Mesenchymal stem cell (in vitro differentiated cells and primary cell): ENCODE measurements at places on chromosomes 3 and 15.

DNA sequence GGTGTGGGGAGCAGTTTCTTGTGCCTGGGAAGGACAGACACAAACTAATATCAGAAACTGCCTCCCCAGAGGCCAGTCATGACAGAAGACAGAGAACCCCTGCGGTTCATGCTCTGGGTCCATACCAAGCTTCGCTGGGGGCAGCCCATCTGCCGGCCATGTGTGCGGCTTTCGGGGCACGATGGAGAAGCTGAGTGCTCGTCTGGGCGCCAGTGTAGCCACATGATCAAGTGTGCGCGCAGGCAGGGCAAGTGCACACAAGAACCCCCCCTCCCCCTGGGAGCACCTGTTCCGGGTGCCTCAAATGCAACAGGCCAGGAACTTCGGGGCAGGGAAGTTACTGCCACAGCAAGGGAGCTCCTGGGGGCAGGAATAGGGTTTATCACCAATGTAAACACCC, 1.8 kb downstream of the ADAMTS17 start:
- no peak for DNase-seq

DNA sequence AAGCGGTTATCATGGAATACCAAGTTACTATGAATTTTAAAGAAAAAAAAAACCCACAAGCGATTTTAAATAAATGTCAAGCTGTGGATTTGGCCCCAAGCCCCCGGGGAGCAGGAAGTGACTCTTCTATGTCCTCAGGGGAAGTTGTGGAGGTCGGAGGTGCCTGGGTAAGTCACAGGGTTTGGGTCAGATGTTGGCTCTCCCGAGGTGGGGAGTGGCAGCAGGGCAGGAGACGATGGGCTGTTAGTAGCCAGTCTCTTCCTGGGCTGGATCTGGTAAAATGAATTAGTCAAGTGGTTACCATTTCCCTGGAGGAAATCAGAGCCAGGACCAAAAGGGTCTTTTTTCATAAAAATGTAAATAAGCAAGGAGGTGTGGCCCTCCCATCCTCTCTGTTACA, 316.7 kb downstream of the TLE3 start:
- DNase-seq: no peak

GRCh38 chr15:73704869-73705645, 20.9 kb downstream of the CD276 start:
- DNase-seq: peak; percentile 60

DNA sequence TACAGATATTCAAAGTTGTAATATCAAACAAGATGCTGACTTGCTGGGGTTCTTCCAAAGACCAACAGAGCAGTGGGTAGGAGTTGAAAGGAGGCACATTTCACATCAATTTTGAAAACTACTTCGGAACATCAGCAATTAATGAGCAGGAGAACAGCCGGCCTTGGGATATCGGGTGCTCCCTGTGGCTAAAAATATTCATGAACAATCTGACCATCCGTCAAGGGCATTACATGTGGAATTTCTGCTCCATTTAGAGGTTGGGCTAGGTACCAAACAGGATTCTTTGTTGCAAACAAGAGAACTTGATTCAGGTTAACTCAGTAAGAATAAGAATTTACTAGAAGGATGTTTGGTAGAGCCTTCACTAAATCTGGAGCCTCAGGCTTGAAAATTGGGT, 223.9 kb downstream of the RYR3 start:
- DNase-seq: no peak

- no peak for DNase-seq
Observed at GRCh38 chr15:99426431-99427105, 139.2 kb upstream of the MEF2A start.

GRCh38 chr3:133384331-133385027, 15.4 kb upstream of the BFSP2 start:
- peak; percentile 40 for DNase-seq

- no peak for DNase-seq
Observed at GRCh38 chr3:73324203-73325155, 263.0 kb downstream of the EBLN2 start.

DNA sequence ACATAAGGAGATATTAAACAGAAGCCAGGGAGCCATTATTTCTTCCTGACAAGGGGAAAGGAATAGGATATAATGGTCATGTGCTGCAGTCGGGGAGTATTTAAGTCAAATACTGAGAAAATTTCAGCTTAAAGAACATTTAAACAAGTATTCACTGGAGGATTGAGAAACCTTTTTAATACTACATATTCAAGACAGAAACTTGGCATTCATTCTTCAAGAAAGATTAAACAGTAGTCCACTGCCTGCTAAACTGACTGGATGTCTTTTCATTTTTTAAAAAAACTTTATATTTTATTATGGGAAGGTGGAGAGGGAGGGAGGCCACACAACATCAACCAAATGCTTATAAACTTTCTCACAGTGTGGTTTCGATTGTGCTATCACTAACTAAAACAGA, 107.4 kb upstream of the CBLB start:
- DNase-seq: no peak

GRCh38 chr15:39130556-39131379, 450.1 kb upstream of the THBS1 start:
- DNase-seq: peak; percentile 63

DNA sequence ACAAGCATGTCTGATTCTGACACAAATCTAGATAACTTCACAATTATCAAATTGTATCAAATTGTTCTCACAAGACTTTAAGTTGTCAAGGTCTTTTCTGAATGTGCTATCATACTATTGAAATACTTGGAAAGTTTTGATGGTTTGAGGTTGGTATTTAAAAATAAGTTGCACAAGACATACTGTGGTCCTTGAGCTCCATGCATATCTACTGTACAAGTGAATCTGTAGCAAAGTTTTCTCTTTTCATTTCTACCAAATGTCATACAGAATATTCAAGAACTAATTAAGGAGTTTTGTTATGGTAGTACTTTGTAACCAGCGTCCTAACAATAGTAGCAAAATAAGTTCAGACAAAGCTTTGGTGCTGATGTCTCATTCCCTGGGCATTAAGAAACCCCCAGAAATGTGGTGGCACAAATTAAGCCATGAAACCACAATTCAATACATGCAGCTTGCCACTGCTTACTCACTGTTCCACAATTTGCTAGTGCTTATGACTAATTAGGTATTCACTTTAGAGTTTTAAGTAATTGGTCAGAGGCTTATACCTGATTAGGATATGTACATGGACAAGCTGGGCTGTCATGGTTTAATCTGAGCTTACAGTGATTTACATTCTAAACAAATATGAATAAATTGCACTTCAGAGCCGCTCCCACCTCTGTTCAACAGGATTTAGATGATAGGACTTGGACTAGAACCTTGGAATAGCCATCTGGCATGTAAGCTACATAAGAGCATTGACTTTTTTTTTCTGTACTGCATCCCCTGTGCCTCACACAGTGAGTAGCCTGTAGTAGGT, 8.8 kb downstream of the TBC1D23 start:
- DNase-seq: peak; percentile 93

- DNase-seq: peak; percentile 52
Observed at GRCh38 chr3:45929042-45929679, 14.1 kb upstream of the CXCR6 start.

GRCh38 chr3:140432229-140432669, 245.6 kb upstream of the TRIM42 start:
- no peak for DNase-seq

- no peak for DNase-seq
Observed at GRCh38 chr3:138949002-138949418, 2.0 kb downstream of the FOXL2NB start.

GRCh38 chr15:33515121-33515520, 204.4 kb downstream of the RYR3 start:
- no peak for DNase-seq

GRCh38 chr15:48498828-48499227, 146.7 kb downstream of the FBN1 start:
- DNase-seq: no peak

GRCh38 chr3:126040386-126040785, 43.5 kb downstream of the SLC41A3 start:
- no peak for DNase-seq

DNA sequence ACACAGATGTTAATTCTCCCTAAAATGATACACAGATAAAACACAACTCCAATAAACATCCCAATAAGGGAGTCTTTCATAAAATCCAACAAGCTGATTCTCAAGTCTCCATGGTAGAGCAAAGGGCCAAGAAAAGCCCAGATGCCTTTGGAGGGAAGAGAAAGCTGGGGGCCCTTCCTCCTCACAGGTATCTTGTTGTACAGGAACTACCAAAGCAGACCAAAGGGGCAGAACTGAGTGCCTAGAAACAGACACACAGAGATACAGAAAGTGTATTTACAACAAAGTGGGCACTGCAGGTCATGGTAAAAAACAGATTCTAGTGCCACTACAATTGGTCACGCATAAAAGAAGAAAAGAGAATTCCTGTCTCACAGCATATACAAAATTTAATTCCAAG, 87.2 kb upstream of the NSMCE3 start:
- no peak for DNase-seq

- DNase-seq: no peak
Observed at GRCh38 chr3:168085491-168086119, 10.1 kb downstream of the GOLIM4 start.

DNA sequence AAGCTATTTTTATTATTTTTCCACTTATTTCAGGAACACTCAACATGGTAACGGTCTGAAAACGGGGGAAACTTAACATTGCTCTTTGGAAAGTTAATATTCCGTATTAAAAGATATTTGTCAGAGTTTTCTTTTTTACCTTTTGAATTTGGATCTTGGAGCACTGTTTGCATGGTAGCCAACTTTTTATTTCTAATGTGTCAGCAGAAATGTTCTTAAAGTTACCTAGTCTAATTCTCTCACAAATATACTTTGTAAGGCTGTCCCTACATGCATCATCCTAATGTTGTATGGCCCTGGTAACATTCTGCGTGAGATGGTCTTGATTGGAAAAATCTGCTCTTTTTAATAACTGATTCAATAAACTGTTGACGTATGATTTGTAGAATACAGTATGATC, 719.5 kb downstream of the FHIT start:
- no peak for DNase-seq
